Mesothelial cell of epicardium (in vitro differentiated cells): ENCODE measurements at places on chromosomes 6 and 20.
A peak's percentile ranks its signal among the peaks of the same experiment; 100 is the strongest.

DNA sequence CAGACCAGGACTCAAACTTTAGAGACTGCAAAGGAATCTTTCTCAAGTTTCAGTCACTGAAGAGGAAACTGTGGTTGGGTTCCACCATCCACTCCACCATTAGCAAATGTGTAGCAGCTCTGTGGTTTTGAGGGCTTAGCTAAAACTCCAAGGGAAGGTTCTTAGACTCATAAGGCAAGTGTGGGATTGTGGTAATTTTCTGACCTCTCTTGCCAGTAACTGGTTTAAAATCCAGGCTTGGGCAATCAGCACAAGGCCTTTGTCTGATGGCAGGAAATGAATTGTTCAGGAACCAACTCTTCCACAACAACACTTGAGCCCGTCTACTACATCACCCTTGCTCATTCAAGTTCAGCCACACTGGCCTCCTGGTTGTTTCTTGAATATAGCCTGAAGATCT lies 68.6 kb upstream of the FBXL4 start:
- H3K27ac ChIP-seq, result no peak overlapping the region
- no peaks in the 10 kb centered on the region for H3K4me1 ChIP-seq
- no peak overlapping the region for H3K4me3 ChIP-seq
- H3K36me3 ChIP-seq, result no peaks in the 10 kb centered on the region
- no peaks in the 10 kb centered on the region for H3K27me3 ChIP-seq

GRCh38 chr6:29925727-29926412 lies 16.5 kb upstream of the HLA-A start:
- DNase-seq, result no peak
- H3K4me1 ChIP-seq, result no peaks in the 10 kb centered on the region
- no peak overlapping the region for H3K27ac ChIP-seq

DNA sequence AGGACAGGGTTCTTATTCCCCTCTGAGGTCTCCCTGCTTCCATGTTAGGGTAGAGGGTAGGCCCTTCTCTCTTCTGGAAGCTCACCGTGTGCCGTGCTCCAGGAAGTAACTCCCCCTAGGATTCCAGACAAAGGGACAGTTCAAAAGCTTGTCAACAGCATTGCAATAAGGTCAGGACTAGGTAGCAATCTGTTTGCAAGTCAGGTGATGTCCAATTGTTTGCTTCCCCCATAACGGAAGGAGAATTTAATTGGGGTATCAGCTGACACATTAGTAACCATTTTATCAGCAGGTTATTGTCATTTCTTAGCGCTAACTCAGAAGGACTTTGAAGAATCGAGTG lies 41.9 kb downstream of the SYNJ2 start:
- H3K4me1 ChIP-seq, result peaks cover 23% of the 10 kb centered on the region
- peaks cover 9% of the 10 kb centered on the region for H3K36me3 ChIP-seq
- no peaks in the 10 kb centered on the region for H3K27me3 ChIP-seq

- H3K36me3 ChIP-seq, result no peaks in the 10 kb centered on the region
- H3K4me3 ChIP-seq, result no peak overlapping the region
- no peak overlapping the region for H3K27ac ChIP-seq
- H3K27me3 ChIP-seq, result peaks cover 2% of the 10 kb centered on the region
- H3K4me1 ChIP-seq, result peaks cover 2% of the 10 kb centered on the region
- DNase-seq, result no peak
Measured at GRCh38 chr20:7858734-7859250, 81.5 kb downstream of the HAO1 start.

GRCh38 chr6:157236040-157236725 lies 87.1 kb downstream of the TMEM242 start:
- no peak overlapping the region for H3K27ac ChIP-seq
- no peaks in the 10 kb centered on the region for H3K36me3 ChIP-seq
- DNase-seq, result no peak
- H3K27me3 ChIP-seq, result peaks cover 67% of the 10 kb centered on the region

DNA sequence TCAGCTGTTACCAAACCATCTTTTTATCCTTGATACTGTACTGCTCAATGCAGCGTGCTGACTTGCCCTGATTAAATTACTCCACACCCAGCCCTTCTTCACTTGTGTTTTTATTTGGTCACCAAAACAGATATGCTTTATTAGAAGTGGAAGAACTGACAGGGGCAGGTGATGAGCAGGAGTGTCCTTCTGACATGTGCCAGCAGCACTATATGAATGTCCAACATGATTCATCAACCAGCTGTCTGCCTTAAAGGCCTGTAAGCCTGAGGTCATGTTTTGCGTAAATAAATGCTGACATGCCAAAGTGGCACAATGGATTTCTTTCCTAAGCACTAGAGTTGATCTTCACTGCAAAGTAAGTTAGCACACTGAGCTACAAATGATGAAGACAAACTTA lies 15.4 kb downstream of the POPDC3 start:
- no peak for DNase-seq
- no peak overlapping the region for H3K27ac ChIP-seq

- peak overlapping the region; percentile 45 for H3K27ac ChIP-seq
- no peaks in the 10 kb centered on the region for H3K36me3 ChIP-seq
- no peak overlapping the region for H3K4me3 ChIP-seq
- DNase-seq, result no peak
- no peaks in the 10 kb centered on the region for H3K27me3 ChIP-seq
Measured at GRCh38 chr6:3337521-3338350, 79.0 kb downstream of the PSMG4 start.

DNA sequence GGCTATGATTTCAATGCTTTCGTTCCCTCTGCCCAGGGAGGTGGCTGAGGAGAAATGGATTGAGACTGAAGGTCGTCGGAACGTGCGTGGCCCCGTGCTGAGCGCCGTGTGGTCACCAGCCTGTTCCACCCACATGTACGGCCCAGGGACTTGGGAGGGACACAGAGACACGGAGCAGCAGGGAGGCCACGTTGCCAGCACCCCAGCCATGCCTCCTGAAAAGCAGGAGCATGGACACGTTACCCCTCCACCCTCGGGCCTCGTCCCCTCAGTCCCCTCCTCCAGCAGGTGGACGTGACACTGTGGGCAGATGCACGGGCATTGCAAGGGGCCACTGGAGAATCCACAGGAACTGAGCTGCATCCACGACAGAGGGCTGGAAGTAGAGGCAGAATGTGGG lies 133.1 kb upstream of the CST7 start:
- peaks cover 33% of the 10 kb centered on the region for H3K27me3 ChIP-seq
- DNase-seq, result no peak
- H3K27ac ChIP-seq, result no peak overlapping the region

GRCh38 chr20:5416086-5416485 lies 99.3 kb upstream of the PROKR2 start:
- no peaks in the 10 kb centered on the region for H3K36me3 ChIP-seq
- H3K27ac ChIP-seq, result no peak overlapping the region
- no peaks in the 10 kb centered on the region for H3K4me1 ChIP-seq
- no peak for DNase-seq

GRCh38 chr20:20491110-20491783 lies 123.3 kb downstream of the INSM1 start:
- no peak overlapping the region for H3K27ac ChIP-seq
- no peaks in the 10 kb centered on the region for H3K4me1 ChIP-seq
- H3K27me3 ChIP-seq, result no peaks in the 10 kb centered on the region
- H3K4me3 ChIP-seq, result no peak overlapping the region
- no peak for DNase-seq
- peaks cover 20% of the 10 kb centered on the region for H3K36me3 ChIP-seq

DNA sequence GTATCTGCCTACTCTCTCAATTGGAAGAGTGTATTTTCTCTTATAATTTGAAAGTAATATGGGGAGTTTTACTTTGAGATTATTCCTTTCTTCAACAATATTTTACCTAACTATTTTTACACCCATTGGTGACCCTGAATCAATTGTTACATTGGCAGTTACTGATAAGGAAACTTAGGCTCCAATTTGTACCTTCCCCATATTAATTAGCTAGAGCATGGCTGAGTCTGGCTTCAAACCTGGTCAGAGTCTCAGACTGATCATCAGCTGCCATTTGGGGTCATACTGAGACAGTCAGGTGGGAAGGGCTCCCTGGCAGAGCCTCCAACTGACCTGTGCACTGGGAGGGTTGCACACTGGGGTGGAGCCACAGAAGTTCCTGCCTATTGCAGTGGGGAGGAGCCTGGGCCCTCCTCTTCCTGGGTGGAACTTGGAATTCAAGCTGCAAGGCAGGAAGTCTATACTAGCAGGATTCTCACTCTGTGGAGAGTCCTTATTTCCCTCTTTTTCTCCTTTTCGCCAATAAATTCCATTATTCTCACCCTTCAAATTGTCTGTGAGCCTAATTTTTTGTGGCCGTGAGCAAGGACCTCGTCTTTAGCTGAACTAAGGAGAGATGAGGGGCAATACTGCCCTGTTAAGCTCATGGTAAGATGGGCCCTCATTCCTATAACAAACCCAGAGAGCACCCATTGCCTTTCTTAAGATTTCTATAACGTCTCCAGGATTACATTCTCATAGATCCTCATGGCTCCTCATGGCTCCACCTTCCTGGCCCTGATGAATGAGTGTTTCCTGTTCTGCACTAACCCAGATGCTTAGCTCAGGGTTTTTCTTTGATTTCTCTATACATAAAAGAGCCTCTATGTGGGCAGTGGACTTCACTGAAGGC lies 285.1 kb downstream of the ADGB start:
- H3K4me1 ChIP-seq, result peaks cover 17% of the 10 kb centered on the region
- H3K27ac ChIP-seq, result no peak overlapping the region
- DNase-seq, result no peak

GRCh38 chr20:14829906-14830305 lies 492.5 kb upstream of the FLRT3 start:
- H3K4me1 ChIP-seq, result peaks cover 18% of the 10 kb centered on the region
- H3K4me3 ChIP-seq, result no peak overlapping the region
- H3K27me3 ChIP-seq, result no peaks in the 10 kb centered on the region
- DNase-seq, result no peak

GRCh38 chr6:159754401-159754800 lies 7.4 kb upstream of the ACAT2 start:
- DNase-seq, result no peak
- H3K27me3 ChIP-seq, result no peaks in the 10 kb centered on the region
- no peaks in the 10 kb centered on the region for H3K4me1 ChIP-seq
- peaks cover 37% of the 10 kb centered on the region for H3K36me3 ChIP-seq
- H3K4me3 ChIP-seq, result no peak overlapping the region

- H3K27ac ChIP-seq, result peak overlapping the region; percentile 85
- H3K27me3 ChIP-seq, result no peaks in the 10 kb centered on the region
- peaks cover 7% of the 10 kb centered on the region for H3K36me3 ChIP-seq
- H3K4me1 ChIP-seq, result peaks cover 36% of the 10 kb centered on the region
- no peak overlapping the region for H3K4me3 ChIP-seq
- DNase-seq, result no peak
Measured at GRCh38 chr6:106870824-106871717, 103.5 kb downstream of the CD24 start.

DNA sequence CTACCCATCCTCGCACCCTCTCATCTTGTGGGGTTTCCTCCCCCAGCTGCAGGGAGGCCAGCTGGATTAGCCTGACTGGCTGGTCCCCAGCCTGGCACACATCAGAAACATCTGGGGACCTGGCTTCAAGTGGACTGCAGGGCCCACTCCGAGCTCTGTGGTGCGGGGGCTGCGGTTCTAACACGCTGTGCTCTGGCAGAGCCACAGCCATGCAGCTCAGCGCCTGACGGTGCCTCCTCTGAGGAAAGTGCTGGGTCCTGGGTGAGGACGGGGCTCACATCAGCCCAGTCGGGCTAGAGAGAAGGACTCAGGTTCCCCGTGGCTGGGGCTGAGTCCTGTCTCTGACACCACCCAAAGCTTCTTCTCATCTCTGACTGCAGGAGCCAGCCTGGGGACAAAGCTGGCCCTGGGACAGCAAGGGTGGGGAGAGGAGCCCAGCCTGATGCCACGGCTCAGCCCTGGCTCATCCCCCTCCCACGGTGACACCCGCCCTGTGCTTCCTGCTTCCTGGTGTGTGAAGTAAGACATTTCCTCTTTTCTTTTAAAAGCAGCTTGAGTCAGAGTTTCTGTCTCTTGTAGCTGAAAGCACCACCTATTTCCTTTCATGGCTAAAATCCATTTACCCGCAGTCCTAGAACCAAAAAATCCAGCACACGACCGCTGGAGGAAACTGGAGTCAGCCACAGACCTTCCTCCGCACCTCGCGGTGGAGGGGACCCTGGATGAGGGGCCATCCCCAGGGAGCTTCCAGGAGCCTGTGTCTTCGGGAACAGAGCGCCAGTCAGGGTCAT lies 127.4 kb upstream of the AFDN start:
- no peak for DNase-seq
- no peak overlapping the region for H3K4me3 ChIP-seq
- no peaks in the 10 kb centered on the region for H3K36me3 ChIP-seq
- H3K27ac ChIP-seq, result peak overlapping the region; percentile 93

DNA sequence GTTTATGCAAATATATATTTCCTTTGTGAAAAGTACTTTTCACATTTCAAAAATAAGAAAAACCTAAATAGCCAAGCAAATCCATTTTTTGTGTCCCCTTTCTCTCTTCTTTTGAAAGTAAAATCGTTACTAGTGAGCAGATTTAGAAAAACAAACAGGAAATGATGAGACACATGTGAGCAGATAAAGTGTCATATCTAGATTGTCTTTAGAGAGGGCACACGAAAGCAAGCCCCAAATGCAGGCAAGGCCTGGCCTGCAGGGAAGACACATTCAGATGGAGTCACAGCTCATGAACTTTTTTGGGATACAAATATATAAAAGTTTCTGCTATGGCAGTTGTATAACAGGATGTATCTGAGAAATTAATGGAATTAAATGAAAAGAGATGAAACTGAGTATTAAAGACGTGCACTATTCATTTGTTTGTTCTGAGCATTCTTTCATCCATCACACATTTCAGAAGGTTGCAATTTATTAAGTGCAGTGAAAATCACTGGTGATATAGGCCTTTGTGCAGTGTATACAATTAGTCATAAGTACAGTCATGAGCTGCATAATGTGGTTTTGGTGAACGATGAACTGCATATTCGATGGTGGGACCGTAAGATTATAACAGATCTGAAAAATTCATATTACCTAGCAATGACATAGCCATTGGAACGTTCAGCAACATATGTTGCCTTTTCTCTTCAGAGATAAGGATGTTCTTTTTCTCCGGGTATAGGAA lies 101.4 kb downstream of the PACRG start:
- no peaks in the 10 kb centered on the region for H3K36me3 ChIP-seq
- no peak overlapping the region for H3K27ac ChIP-seq
- no peak overlapping the region for H3K4me3 ChIP-seq
- H3K4me1 ChIP-seq, result no peaks in the 10 kb centered on the region

GRCh38 chr6:169450097-169450496 lies 196.5 kb upstream of the THBS2 start:
- no peaks in the 10 kb centered on the region for H3K36me3 ChIP-seq
- H3K27me3 ChIP-seq, result no peaks in the 10 kb centered on the region
- no peak for DNase-seq
- peaks cover 11% of the 10 kb centered on the region for H3K4me1 ChIP-seq
